NCI-H526 (cell line): ENCODE measurements at places on chromosomes 2 and 18.

GRCh38 chr2:6832596-6833299 is 33.0 kb downstream of the CMPK2 start:
- no peak for DNase-seq

DNA sequence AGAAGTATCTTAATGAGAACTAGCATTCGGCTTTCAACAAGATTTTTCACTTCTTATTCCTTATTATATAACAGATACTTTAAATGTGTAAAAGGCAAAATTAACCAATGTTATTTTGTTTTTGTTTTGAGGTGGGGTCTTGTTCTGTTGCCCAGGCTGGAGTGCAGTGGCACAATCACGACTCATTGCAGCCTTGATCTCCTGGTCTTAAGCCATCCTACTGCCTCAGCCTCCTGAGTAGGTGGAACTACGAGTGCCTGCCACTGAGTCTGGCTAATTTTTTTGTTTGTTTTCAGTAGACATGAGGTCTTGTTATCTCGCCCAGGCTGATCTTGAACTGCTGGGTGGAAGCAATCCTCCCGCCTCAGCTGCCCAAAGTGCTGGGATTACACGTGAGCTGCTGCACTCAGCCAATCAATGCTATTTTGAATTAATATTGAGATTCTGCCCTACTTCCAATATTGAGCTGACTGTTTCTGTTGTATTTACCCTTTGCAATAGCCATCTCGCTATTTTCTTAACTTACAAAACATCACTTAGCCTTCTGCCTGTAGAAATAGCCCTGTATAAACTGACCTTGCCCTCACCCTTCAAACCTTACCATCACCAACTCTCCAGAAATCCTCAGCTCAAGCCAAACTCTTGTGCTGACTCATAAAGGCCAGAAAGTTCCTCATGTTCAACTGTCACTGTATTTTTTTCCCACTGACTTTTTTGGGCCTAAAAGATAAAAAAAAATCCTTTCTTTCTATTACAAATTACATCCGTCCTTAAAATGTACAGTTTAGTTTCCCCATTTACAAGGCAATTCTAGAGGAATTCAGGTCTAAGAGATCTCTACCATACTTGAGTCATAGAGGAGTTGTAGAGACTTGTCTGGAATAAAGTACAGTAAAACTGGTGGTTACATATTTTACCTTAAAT is 94.3 kb downstream of the OLA1 start:
- no peak for DNase-seq

GRCh38 chr2:85011747-85012146 is 40.8 kb downstream of the KCMF1 start:
- no peak for DNase-seq

GRCh38 chr18:63890950-63891304 is 3.4 kb downstream of the SERPINB2 start:
- peak; percentile 15 for DNase-seq

- DNase-seq, result no peak
Observed at GRCh38 chr2:937530-937929, 13.1 kb upstream of the SNTG2 start.

GRCh38 chr18:45690975-45691815 is 32.8 kb upstream of the SLC14A1 start:
- DNase-seq, result peak; percentile 39

DNA sequence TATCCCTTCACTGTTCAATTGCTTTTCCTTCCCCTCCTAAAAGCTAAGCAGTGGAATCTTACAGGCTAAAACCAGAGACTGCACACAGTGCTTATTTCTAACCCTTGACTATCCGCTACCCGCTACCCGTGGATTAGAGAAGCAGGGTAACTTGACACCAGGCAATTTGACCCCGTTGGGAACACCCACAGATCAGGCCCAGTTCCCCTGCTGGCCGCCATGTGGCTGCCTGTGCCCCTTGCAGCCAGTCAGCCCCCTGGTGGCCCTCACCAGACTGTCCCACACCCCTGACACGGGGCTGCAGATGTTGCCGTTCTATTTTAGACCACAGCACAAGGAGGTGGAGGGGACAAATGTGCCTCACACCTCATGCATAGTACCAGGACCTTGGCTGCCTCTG is 74.8 kb downstream of the TXNL1 start:
- DNase-seq, result peak; percentile 48

- no peak for DNase-seq
Observed at GRCh38 chr2:139155991-139156390, 375.8 kb upstream of the NXPH2 start.

GRCh38 chr2:113175042-113175628 is 1.4 kb downstream of the PSD4 start:
- DNase-seq, result peak; percentile 79

DNA sequence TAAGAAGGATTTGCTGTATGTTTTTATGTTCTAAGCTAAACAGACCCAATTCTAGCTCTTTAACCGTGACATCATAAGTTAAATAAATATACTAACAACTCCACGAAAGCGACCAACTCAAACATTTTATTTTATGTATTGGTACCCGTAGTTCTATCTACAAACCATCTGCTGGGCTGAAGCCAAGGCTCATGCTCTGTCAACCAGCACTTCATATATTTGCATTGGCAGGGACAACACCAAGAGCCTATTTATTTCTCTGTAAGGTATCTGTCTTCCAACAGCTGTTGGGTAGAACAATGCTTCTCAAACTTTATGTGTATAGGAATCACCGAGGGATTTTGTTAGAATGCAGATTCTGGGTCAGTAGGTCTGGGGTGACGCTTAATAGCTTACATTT is 64.5 kb downstream of the PID1 start:
- no peak for DNase-seq

- DNase-seq, result no peak
Observed at GRCh38 chr18:8749492-8749891, 44.1 kb downstream of the MTCL1 start.

GRCh38 chr2:155381436-155381835 is 682.9 kb downstream of the KCNJ3 start:
- no peak for DNase-seq

- DNase-seq, result no peak
Observed at GRCh38 chr18:55095584-55095983, 136.3 kb upstream of the CCDC68 start.

DNA sequence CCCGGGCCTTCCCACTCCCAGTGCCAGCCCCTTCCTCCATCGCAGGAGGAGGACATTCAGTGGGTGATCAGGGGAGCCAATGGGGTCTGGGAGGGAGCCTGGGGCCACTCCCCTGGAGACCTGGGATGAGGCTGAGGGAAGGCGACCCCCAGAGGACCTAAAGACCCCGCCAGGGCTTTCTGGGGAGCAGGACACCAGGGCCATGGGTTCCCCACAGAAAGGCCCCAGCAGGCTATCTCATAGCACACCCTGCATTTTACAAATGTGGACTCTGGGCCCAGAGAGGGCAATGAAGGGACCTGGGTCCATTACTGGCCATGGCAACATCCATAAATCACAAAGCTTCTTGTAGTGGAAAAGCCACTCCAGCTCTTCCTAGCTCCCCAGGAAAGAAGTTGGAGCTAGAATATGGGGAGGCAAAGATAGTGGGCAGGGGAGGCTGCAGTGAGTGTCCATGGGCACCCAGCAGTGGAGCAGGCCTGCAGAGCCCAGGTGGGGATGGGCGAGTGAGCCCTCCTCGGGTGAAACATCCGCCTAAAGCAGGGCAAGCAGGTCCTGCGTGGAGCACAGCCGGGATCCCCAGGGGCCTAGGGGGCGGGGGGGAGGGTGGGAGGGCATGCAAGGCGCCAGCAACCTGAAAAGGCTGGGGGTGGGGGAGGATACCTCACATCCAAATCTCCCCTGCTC is 13.8 kb downstream of the CYP26B1 start:
- no peak for DNase-seq

GRCh38 chr2:73350035-73350691 is 35.5 kb upstream of the ALMS1 start:
- no peak for DNase-seq

DNA sequence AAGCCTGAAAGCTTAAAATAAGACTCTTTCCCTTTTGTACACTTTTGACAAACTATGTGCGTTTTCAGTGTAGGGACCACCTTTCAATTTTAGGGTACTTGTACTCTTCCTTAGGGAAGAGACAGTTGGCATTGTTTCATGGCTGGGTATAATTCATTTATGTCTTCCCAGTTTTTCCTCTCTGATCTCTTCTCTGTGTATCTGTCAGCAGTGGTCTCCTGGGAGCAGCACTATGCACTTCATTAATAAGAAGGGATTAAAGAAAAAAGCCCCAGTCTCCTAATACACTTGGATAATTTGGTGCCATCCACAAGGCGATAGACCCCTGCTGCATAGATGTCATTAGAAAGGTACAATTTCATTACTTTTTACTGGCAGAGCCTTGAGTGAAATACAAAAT is 12.1 kb downstream of the AQP4 start:
- DNase-seq, result no peak

- peak; percentile 95 for DNase-seq
Observed at GRCh38 chr2:128396500-128396891, 77.8 kb upstream of the HS6ST1 start.

- DNase-seq, result no peak
Observed at GRCh38 chr2:191650896-191651773, 26.8 kb upstream of the NABP1 start.

DNA sequence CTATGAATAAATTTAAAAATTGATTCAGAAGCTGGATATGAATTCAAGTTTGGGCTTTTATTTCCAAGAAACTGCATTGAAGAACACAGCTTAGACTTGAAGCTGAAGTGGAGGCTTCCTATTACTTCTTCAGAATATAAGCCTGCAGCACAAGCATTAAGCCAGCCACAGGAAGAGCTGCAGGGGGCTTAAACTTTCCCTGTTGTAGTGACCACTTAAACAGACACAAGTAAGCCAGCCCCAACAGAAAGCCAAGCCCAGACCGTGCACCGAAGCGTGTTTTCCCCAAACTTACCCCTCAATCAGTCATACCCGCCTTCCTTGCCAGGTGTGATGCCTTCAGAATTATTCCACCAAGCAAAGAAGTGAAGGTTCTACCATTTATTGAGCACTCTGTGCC is 28.7 kb downstream of the ERMN start:
- no peak for DNase-seq

DNA sequence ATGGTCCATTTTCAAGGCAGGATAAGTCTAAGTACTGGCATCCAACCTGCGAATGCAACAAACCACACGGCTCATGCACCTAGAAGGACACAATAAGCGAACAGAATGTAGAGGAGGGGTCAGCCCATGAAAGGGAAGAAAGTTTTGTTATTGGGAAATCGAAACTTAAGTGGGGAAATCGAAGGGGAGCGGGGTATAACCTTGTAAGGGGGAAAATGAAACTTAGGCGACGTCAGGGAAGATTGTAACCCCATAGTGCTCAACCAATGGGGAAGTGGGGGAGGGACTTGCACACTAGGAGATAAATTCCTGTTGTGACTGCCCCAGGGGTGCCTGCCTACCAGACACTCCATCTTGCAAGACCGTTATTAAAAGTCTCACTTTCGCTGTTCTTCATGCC is 15.6 kb upstream of the OTOF start:
- DNase-seq, result no peak

GRCh38 chr2:66830881-66831280 is 396.0 kb downstream of the MEIS1 start:
- no peak for DNase-seq

GRCh38 chr2:98465456-98466226 is 21.0 kb downstream of the INPP4A start:
- peak; percentile 1 for DNase-seq

- no peak for DNase-seq
Observed at GRCh38 chr2:183541766-183542165, 417.5 kb downstream of the NUP35 start.

DNA sequence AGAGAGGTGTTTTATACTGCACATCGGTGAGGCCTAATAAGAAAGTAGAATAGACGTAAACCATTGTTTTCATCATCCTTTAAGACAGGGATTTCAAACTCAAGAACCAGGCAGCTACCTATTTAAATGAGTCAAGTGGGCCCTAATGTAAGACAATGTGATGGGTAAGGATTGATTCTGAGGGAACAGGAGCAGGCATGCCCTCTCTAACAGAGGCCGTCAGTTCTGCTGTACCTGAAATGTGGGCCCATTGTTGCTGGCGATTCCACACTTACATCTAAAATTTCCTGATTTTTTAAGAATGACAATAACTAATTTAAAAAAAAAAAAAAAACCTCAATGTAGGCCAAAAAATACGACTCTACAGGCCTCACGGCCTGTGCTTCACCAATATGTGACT is 67.5 kb downstream of the ACSL3 start:
- DNase-seq, result no peak

DNA sequence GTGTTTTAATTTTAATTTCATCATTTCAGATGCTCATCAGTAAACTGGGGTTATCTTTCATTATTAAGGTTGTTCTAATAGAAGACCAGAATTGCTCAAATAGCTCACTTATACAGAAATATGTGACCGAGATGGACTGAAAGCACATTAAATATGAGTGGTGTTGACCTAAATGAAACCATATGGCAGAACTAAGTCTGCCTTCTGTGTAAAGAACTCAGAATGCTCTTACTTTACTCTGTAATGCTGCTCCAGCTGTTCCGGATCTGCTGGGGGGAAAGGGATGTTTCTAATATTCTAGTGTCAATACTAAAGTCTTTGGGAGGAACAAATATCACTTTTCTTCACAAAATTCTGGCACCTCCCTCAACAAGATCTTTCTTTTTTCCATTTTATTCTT is 131.0 kb downstream of the DPP4 start:
- DNase-seq, result no peak

GRCh38 chr2:63053081-63053888 is 2.7 kb downstream of the OTX1 start:
- no peak for DNase-seq

- DNase-seq, result no peak
Observed at GRCh38 chr2:234763002-234763873, 188.6 kb upstream of the SH3BP4 start.

- no peak for DNase-seq
Observed at GRCh38 chr2:119857742-119858141, 98.0 kb downstream of the PTPN4 start.

DNA sequence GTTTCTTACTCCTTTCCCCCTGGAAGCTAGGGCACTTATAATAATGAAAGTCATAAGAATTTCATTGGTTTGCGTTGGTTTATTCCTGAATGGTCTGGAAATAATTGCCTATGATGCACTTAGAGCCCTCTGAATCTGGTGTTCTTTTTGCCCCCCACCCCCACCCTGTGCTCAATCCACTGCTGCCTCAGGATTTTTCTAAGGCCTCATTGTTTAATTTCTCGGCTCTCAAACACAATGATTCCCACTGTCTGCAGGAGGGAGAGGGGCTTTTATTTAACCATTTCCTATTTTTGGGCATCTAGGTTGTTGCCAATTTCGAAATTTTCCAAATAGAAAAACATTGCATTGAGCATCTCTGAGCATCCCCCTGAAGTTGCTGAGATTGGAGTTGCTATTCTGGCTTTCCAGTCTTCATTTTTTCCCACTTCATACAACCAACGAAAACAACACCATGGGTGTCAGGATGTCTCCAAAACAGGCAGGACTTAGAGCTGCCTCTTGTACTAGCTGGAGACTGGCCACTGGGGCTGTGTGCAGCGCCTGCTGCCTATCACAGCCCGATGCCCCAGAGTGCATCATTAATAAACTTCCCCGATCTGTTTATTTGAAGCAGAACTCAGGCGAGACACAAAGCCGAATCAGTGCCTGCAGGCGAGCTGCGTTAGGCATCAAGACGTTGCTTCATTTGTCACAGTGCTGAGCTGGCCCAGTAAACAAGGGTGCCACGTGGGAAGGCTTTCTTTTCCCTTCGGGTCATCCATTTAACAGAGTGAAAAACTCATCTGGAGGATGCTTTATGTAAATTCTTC is 1.8 kb upstream of the PCARE start:
- DNase-seq, result no peak

- DNase-seq, result no peak
Observed at GRCh38 chr18:37669991-37670534, 104.5 kb upstream of the CELF4 start.
